ENCODE measurements at places on chromosomes 11 and 22.

DNA sequence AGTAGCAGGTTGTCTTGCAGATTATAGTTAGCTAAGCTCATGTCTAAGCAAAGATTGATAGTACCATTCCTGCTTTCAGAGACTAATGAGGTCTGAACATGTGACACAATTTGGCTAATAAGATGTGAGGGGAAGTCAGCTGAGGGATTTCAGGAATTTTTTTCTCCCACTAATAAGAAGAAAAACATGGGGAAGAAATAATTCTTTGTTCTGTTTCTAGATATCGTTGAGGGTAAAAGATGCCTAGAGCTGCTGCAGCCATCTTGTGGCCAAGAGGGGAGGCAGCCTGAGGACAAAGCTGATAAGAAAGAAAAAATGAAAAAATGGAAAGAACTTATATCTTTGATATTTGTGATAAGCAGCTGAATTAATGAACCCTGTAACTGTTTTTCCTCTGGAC is 1334.4 kb downstream of the LRRC4C start:
- no peak for DNase-seq

DNA sequence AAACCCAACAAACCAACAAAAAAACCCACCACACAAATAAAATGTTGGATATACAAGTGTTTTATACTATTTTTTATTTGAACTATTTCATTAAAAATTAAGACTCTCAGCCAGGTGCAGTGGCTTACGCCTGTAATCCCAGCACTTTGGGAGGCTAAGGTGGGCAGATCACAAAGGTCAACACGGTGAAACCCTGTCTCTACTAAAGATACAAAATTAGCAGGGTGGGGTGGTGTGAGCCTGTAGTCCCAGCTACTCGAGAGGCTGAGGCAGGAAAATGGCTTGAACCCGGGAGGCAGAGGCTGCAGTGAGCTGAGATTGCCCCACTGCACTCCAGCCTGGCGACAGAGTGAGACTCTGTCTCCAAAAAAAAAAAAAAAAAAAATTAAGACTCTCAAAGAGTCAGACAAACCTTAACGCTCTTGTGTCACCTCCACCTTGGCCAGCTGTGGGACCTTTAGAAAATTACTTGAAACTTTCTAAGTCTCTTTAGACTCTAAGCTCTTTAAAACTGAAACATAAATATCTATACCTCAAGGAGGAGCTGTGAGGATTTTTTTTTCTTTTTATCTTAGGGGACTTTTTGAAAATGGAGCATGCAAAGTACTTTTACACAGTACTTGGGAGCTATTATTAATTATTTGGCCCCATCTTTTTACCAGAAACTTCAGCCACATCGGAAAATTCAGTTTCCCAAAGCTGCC is 68.4 kb upstream of the CLNS1A start:
- DNase-seq = no peak

DNA sequence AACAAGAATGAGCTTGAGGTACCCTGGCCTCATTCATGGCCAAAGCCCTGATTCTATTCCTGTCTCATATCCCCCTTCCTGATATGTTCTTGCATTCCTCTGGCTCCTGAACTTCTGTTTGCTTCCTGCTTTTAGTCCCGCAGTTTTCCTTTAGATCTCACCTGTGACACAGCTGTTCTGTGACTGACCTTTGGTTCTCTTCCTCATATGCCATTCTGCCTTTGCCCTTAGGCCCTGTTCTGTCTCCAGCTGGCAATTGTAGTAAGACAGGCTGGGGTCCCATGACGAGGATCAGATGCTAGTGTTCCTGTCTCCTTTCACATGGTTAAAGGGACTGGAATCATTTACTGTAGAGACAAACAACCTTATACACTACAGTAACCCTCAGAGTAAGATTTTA is 59.0 kb upstream of the PDE3B start:
- no peak for DNase-seq

DNA sequence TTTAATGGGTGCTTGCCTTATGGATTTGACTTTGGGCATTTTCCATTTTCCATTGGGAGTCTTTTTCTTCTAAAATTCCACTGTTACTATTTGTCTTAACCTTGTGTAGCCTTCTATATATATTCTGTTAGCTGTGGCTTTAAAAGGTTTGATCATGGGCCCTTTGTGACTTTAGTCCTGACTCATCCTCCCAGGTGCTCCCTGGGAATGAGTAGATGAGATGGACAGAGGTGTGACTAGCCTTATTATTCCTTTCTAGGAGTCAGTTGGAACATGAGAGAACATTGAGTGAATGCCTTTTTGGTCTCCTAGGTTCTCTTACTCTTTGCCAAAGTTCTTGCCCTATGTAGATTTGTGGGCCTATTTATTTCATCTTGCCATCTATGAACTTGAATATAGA is 39.0 kb downstream of the DDX10 start:
- no peak for DNase-seq

GRCh38 chr11:28168718-28169117 is 60.5 kb downstream of the METTL15 start:
- no peak for DNase-seq

DNA sequence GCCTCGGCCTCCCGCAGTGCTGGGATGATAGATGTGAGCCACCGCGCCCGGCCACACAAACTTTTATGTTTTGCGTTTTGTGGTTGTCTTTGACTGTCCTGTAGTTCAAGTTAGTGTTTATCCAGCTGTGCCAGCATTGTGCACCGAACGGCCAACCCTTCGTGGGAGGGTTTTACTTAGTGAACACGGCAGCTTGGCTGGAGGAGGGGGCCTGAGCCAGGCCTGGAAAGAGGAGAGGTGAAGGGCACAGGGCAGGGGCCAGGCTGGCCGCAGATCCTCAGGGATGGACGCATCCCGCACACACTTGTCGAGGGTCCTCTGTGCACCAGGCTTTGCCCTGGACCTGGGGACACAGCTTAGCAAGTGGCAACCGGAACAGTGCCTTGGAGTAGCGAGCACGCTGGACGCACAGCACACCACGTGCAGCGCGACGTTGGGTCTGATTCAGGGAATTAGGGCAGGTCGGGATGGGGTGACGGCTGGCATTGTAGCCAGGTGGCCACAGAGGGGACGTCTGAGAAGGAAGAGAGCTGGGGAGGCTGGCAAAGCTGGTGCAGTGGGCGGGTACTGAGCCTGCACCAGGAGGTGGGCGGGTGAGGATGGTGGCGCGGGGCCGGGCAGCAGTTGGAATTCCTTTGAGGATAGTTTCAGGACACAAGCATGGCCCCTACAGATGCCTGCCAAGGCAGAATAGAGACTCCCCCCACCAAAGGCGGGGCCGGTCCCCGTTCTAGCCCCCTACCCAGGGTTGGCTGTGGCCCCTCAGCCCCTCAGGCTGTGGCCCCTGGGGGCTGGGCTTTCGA is 13.4 kb downstream of the EPS8L2 start:
- DNase-seq = no peak

GRCh38 chr11:10695833-10696232 is 2.3 kb upstream of the IRAG1 start:
- DNase-seq = no peak

- no peak for DNase-seq
These were observed 73.5 kb downstream of the THAP12 start for GRCh38 chr11:76307396-76307795.

GRCh38 chr22:20243537-20244249 is 24.4 kb downstream of the RTN4R start:
- no peak for DNase-seq

DNA sequence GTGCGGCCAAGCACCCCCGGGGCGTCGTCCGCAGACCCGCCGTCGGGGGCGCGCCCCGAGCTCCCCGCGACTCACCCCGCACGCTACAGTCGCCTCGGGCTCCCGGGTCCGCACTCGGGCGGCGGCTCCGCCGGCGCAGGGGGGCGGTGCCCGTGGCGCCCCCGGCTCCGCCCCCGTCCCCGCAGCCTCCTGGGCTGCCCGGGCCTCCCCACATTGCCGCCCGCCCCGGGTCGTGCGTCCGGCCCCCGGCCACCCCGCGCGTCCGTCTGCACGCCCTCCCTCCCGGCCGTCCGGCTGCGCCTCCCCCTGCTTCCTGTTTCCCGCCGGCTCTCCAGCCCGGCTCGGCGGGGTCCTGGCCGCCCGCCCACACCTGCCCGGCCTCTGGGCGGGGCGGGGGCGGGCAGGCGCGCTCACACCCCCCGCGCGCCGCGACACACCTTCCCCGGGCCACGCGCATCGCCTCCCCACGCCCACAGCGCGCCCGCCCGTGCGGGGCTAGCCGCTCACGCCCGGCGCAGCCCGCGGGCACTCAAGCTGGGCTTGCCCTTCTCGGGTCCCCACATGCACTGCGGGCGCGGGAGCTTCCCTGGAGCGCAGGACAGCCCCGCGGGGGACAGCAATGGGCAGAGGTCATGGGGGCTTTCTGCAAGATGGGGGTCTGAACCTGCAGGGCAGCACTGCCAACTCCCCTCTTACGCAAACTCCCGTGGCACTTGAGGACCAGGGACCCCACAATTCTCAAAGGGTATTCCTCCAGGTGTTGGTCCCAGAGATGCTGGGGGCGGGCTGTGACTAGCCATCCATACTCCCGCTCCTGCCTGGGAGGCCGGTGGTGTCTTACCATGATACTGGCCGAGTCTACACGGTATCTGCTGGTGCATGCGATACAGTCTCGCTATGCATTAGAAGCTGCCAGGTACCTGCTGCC is at the start of gene CARD10:
Gene CARD10 (minus strand): TSS at position 148 of the 928 bp plus-strand sequence. CDS start 215 bp downstream, outside the sequence.
- no peak for DNase-seq

DNA sequence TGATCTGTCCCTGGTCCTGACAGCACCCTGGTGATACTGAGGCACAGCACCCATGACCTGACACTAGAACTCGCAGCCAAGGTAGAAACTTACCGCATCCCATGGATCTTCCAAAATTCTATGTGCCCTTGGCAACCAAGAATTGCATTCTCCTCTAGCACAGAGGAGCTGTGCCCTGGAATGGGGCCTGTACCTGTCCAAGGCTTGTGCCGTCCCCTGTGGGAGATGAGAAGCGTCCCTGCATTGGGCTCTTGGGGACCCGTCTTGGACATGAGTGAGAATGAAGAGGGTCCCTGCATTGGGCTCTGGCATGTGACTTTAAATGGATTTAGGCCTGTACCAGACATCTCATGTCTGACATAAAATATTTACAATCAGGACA is 67.1 kb downstream of the GGTLC2 start:
- no peak for DNase-seq

- no peak for DNase-seq
These were observed 2.8 kb downstream of the ARSA start for GRCh38 chr22:50625131-50625567.

DNA sequence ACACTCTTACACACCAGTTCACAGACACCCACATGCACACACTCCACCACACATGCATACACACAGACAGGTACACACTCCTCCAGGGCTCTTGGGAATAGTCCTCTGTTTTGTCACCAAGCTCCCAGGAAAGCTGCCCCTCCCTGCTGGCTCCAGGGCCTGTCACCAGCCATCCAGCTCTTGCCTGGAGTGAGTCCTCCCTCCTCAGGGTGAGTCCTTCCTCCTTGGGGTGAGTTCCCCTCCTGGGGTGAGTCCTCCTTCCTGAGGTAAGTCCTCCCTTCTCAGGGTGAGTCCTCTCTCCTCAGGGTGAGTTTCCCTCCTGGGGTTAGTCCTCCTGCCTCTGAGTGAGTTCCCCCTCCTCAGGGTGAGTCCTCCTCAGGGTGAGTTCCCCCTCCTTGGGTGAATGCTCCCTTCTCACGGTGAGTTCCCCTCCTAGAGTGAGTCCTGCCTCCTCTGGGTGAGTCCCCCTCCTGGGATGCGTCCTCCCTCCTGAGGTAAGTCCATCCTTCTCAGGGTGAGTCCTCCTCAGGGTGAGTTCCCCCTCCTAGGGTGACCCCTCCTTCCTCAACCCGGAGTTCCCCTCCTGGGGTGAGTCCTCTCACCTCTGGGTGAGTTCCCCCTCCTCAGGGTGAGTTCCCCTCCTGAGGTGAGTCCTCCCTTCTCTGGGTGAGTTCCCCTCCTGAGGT is 100.6 kb upstream of the FGF3 start:
- no peak for DNase-seq

GRCh38 chr11:92790926-92791616 is 178.4 kb upstream of the MTNR1B start:
- DNase-seq = no peak

DNA sequence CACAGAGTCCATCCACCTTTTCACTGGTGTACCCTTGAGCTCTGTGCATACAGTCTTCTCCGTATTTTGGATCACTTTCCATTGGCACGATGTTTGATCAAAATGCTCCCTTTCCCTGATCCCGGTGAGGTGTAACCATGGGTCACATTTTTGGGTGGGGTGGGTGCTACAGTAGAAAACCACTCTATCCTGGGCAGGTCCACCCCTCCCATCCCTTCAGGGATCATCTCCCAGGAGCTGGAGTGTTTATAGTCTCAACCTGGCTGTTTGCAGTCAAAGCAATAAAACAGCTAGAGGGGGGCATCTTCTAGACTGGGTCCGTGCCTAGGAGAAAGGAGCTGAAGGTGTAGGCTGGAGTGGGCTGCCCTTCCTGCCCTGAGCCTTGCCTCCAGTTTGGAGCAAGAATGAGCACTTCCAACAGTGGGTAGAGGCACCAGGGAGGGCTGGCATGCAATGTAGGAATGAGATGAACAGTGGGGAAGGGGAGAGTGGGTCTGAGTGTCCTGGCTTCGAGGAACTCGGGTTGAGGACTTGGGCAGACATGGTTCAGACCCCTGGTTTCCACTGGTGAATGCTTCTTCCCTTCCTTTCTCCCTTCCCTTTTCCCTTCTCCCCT is 38.8 kb downstream of the RNF141 start:
- no peak for DNase-seq

GRCh38 chr11:2565447-2566222 is 120.8 kb downstream of the KCNQ1 start:
- no peak for DNase-seq

DNA sequence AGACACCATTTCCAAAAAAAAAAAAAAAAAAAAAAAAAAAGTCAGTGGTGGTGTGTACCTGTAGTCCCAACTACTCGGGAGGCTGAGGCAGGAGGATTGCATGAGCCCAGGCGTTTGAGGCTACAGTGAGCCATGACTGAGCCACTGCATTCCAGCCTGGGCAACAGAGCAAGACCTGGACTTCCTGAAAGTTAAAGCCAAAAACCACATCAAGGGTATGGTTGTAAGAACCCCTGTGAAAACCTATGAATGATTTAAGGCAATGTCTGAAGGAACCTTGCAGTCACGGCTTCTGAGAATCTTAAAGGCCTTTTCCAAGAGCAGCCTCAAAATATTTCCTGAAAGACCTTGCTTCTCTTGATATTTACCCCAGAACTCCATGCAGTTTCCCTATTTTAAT is 30.5 kb upstream of the MSANTD2 start:
- no peak for DNase-seq

DNA sequence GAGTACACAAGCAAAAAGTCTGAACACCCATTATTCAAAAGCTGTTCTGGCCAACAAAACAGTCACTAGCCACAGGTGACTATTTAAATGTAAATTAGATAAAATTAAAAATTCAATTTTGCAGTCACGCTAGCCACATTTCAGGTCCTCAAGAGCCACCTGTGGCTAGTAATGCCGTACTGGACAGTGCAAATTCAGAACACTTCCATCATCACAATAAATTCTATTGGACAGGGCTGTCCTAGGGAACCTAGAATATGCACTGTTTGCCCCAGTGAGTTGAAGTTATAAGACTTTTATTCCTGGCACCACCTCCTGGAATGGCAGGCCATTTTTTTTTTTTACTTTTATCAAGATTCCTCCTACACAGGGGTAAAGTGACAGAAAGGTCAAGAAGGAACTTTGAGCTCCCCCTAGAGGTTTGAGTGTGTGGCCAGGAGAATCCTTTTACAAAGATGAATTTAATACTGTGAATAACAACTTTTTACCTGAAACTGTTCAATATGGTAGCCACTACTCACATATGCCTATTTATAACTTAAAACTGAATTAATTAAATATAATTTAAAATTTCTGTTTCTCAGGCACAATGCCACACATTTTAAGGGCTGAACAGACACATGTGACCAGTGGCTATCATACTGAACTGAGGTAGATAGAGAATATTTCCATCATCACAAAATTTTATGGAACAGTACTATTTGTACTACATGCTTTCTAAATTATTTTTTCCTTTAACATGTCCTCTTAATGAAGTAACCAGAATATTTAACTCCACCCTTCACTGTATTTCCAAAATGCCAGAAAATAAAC is 6.5 kb downstream of the MSANTD2 start:
- peak; percentile 66 for DNase-seq

Data from erythroblast (primary cell).